ENCODE measurements at places on chromosomes 13 and 19. TPM values are rescaled to one million over a fixed set of nuclear protein-coding genes. Genes with fewer than 3 reads are reported as not detected.

Gene TEX29
- 3.6 TPM for total RNA-seq

Gene PSG6
- total RNA-seq: not detected

Gene VAV1
- not detected for total RNA-seq

Gene ELANE
- total RNA-seq: not detected

Gene GFY
- total RNA-seq: not detected

Gene ZNF728
- 0.23 TPM for total RNA-seq

Gene PSG3
- total RNA-seq: not detected

Gene HCN2
- 0.30 TPM for total RNA-seq
